ENCODE measurements at places on chromosomes 6 and 20.

GRCh38 chr6:84657486-84657885, 106.9 kb downstream of the TBX18 start:
- no peak for DNase-seq

GRCh38 chr6:50585441-50586330, 127.6 kb upstream of the TFAP2D start:
- no peak for DNase-seq

- DNase-seq, result no peak
These were observed 764 bp downstream of the BAG6 start for GRCh38 chr6:31651602-31652191.

GRCh38 chr6:27334141-27334540, 22.1 kb upstream of the POM121L2 start:
- no peak for DNase-seq

- DNase-seq, result no peak
These were observed 1358.6 kb upstream of the GJE1 start for GRCh38 chr6:140774080-140774505.

DNA sequence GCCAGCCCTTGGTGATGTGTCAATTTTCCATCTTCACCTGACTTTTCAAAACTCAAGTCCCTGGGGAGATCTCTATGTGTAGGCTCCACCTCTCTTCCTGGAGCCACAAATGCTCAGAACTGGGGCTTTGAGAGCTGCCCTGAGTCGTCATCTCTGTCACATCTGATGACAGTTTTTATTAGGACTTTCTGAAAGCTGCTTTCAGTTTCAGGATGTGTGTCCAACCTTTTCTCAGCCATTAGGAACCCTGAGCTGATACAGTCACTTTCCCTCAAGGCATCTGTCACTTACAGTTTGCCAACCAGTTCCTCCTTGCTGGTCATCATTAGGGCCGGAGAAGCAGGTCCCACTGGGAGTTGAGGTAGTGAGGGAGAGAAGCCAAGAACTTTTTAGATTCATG, 365.9 kb upstream of the CHD6 start:
- DNase-seq, result no peak

DNA sequence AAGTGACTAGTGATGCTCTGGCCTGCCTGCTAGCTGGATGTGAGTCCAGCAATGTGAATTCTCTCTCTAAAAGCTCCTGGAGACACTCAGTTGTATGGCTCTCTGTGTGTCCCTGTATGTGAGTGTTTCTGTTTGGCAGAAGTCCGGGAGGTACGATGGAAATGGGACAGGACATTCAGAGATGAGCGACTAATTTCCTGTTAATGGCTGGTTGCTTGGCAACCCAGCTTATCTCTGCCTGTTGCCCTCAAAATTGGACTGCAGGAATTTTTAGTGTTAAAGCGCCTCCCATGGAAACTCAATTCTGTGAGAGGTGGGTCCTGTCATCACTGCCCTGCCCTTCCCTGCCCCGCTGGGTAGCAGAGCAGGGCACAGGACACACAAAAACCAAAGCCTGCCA, 136.8 kb upstream of the LRFN2 start:
- no peak for DNase-seq

- DNase-seq, result no peak
These were observed 154.0 kb upstream of the PLN start for GRCh38 chr6:118394106-118394505.

- DNase-seq, result no peak
These were observed 2.6 kb downstream of the PHF20 start for GRCh38 chr20:35774391-35774790.

DNA sequence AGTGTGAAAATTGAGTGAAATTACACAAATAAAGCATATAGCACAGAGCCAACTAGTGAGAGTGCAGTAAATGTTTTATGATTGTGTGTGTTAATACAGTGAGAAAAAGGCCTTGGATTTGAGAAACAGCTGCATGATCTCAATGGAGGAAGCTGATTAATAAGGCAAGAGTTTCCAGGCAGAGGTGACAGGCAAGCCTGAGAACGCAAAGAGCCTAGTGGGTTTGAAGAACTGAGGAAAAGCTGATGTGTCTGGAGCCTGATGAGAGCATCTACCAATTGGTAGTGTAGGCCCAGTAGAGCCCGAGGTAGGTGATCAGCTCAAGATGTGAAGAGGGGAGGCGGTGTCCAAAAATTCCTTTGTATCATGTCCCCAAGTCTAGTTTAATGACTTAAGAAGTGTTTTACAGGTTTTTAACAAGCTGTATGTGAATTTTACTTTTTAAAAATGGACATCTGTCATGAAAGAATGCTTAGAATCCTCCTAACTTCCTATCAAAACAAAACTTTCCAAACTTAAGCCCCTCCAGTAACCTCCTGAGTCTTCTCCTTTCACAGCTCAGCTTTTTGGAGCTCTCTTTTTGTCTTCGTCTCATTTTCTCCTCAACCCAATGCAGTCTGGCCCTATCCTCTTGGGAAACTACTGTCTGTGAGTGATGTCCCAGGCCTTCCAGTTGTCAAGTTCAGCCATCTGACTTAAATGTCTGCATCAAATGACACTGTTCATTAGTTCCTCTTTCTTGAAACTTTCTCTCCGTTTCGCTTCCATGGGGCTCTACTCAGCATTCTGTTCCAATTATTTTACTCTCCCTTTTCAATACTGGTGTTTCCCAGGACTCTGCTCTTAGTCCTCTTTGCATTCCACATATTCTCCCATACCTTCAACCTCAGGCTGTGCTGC, 1.2 kb downstream of the CDC40 start:
- no peak for DNase-seq

- DNase-seq, result no peak
These were observed 15.6 kb upstream of the NOL4L start for GRCh38 chr20:32600681-32601237.

DNA sequence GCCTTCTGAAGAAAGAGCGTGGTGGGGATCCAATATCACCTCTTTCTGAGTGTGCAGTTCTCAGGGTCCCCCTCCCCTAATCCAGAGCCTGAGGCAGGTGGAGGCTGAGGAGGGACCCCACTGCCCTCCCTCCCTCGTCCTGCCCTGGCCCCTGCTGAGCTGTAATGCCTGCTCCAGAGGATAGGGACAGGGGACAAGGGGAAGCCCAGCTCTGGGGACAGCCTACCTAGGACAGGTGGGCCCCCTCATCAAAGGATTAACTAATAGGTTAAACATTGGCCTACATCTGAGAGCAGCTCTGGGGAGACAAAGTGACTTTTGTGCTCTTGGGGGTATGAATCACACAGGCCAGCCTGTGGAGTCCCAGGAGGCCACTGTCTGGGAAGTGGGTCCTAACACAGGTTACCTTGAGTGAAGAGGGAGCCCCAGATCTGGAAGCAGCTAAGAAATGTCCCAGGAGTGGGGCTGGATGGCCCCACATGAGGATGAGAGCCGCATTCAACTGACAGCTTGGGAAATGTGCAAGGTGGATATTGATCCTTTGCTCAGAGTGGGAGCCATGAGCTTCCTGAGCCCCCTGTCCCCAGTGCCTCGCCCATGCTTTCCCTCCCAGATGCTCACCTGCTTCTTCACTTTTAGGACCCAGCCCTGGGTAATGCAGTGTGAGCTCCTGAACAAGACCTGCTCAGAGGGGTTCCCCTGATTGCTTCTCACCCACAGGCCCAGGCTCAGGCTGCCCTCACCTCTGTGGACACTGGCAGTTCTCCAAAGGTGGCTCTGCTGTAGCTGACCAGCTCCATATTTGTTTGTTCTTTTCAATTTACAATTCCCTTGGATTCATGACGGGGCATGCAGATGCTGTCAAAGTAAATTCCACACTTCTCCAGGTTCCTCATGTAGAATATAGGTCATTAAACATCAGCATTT, 17.8 kb upstream of the CST9L start:
- DNase-seq, result no peak

DNA sequence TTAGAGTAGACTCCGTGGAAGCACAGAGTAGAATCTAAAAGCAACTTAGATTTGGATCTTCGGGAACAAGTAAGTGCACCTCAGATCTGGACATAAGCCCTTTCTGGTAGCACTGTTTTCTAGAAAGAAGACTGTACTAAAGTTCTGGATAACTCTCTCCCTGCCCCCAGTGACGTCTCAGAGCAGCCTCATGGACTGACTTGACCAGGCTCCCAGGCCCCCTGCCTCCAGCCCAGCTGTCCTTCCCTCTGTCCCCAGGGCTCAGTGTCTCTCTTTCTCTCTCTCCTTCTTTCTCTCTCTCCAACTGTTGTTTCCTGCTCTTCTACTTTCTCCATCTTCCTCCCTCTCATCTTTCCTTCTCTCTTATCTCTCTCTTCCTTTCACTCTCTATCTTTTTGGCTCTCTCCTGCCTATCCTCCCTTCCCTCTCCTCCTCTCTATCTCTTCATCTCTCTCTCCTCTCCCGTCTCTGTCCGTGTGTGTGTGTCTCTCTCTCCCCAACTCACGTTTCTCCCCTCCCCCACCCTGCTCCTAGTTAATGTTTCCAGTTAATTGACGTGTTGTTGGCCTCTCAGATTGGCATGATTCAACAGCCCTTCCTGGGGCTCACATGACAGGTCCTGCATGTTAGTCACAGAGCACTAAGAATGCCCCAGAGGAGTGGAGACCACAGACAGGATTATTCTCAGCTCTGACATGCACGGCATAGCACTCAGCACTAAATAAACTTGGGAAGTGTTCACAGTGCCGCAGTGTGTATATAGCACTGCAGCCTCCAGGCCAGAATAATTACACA, 180.4 kb upstream of the FOXQ1 start:
- no peak for DNase-seq

- DNase-seq, result no peak
These were observed 35.4 kb upstream of the PBOV1 start for GRCh38 chr6:138253731-138254130.

GRCh38 chr6:51989789-51990188, 97.6 kb downstream of the PKHD1 start:
- no peak for DNase-seq

DNA sequence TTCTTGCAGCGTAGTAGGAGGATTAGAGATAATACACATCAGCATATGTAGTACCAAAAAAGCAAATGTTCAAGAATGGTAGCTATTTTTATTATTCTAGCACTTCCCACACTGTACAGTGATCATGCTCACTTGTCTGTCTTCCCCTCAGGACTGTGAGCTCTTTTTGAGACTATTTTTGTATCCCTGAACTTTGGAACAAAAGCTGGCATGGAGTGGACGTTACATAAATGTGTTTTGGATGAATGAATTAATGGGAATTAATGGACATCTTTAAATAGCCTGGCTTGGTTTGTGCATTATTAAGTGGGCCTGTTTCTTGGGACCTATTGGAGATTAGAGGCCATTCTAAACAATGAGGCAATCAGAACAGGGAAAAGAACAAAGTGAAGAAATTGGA, 243.7 kb downstream of the CD83 start:
- no peak for DNase-seq

DNA sequence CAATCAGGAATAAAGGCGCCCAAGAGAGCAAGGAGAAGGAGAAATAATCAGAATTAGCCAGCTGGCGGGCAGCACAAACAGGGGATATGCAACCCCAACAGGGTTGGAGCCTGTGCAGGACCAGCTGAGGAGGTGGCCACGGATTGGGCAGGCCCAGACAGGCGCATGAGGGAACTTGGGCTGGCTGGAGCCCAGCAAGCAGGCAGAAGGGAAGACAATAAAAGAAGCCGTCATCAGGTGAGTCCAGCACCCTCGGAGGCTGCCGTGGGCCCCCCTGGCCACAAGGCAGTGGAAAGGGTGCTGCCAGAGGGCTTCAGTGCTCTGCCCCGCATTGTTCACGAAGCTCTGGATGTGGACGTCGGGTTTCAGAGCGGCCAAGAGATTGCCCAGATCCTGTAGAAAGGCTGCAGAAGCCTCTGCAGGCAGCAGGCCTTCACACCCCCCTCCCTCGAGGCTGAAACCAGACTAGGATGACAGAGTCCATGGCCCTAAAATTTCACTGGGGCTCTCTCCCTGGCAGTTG, 28.4 kb upstream of the MAFB start:
- no peak for DNase-seq

DNA sequence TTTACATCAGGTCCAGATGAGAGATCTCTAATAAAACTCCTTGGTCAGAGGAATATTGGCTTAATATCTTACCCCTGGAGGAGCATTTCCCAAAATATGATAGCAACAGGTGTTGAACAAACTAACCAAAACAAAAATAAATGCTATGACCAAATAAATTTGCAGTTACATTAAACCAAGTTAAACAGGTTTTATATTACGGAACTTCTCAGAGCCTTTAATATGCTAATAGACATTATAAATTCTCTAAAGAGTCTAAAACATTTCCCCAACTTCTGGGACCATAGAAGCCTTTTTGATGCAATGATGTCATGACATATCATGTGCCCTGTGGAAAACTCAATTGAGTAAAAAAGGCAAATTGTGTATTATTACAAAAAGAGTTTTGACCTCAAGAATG, 90.9 kb upstream of the ARMC2 start:
- no peak for DNase-seq

DNA sequence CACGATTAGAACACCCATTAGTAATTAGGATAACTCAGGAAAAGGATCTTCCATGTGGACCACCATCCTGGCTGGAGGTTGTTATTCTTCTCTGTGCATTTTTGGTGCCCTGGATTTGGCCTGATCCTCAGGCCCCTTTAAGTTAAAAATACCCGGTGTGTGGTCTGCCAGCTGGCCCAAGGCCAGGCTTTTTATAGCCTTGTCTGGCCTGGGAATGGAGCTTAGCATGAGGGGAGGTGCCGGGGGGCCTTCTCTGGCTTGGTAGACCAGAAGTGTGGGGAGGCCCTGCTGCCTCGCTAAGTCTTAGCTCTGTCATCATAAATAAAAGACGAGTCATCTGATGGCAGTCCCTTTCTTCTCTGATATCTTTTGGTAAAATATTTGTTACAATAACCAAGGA, 71.4 kb downstream of the ARID1B start:
- DNase-seq, result no peak

DNA sequence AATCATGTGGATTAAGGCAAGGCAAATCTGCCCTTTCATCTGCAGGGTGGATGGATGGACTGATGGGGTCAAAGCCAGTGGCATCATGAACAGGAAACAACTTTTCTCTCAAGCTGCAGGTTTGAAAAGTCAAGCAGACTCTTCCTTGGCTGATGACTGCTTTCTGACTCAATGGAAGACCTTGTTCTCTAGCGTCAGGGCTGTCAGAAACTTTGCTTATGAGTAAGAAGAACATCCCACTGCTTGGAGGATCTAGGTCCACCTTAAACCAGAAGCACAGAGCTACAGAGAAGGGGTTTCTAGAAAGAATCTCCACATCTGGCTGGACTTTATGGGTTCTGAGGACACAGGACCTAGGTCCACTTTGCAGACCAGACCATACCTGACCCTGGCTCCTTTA, 36.3 kb upstream of the CST5 start:
- no peak for DNase-seq

DNA sequence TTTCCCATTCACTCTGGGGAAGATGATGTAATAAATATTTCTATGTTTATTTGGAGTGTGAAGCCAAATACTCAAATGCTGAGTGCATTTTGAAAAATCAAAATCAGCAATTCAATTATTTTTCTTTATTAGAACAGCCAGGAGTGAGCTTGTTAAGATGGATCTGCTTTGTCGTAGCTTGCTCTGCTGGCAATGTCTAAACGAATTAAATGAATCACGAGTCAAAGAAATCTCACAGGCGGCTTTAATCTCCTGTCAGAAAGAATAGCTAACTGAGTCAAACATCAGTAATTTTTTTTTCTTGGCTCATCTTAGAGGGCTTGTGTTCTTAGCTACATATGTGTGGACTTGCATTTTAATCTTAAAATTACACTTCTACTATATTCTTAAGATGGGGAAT, 100.2 kb upstream of the HMGN3 start:
- DNase-seq, result no peak

GRCh38 chr20:38729767-38730166, 5.5 kb downstream of the SLC32A1 start:
- no peak for DNase-seq

GRCh38 chr6:168584249-168584648, 143.3 kb downstream of the SMOC2 start:
- DNase-seq, result no peak

GRCh38 chr6:50257322-50257721, 207.6 kb upstream of the DEFB112 start:
- no peak for DNase-seq
